ENCODE measurements at places on chromosomes 1 and 21.

GRCh38 chr1:25757151-25757845 lies 42.7 kb upstream of the SELENON start:
- DNase-seq = no peak

- DNase-seq = no peak
These were observed 60.1 kb downstream of the KCNAB2 start for GRCh38 chr1:6105763-6106162.

- DNase-seq = peak; percentile 44
These were observed 126.8 kb upstream of the COL6A1 start for GRCh38 chr21:45854690-45855247.

DNA sequence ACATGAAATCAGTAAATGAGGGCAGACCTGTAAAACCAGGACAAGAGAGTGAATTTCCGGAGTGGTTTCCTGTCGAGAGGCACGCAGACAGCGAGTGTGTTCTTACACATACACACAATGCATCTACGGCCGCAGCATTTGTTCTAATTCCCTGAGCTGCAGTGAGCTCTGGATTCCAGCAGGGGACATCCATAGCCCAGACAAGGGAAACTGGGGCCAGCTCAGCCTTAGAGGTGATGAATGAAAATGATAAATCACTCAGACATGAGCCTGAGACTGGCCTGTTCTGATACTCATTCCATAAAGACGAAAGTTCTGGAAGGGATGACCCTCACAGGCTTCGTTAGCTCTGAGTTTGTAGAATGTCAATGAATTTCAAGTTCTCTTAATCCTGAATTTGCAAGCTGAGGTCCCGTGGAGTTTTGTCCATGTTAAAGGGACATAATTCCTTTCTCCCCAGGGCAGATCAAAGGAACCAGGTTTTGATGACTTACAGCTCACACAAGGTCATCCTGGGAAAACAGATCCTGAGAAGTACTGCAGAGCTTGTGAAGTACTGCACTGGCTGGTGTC lies 207.9 kb upstream of the C1orf87 start:
- peak; percentile 79 for DNase-seq
